Pancreas (tissue), 10 donors: ENCODE measurements at places on chromosomes 1 and 21.

- no peak for DNase-seq
Observed at GRCh38 chr1:59718989-59719360, 95.8 kb upstream of the HOOK1 start.

DNA sequence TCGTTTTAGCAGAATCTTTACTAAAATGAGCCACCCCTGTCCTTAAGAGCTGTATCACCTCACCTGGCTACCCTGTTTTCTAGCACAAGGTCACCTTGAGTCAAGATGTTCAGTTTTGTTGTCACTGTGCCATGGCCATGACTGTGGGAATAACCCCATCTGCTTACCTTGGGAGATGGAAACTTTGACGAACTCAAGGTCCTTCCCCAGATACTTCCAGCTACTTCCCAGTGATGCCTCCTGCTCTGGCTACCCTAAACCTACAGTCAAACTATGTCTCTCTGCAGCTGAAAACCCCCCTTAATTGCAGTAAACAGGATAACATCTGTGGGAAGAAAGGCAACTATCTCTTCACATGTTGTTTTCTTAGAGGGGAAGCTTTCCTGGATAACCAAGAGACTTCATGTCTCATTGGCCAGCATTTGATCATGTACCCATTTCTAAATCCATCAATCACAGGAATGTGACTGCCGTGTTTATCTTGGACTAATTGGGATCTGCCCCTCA is 89.5 kb upstream of the C1orf21 start:
- peak; percentile 70 for DNase-seq

- DNase-seq, result no peak
Observed at GRCh38 chr21:44329971-44330681, 9.1 kb downstream of the CFAP410 start.

GRCh38 chr1:1989102-1989542 is 14.5 kb downstream of the CFAP74 start:
- no peak for DNase-seq

- no peak for DNase-seq
Observed at GRCh38 chr1:212967801-212968200, 17.5 kb downstream of the VASH2 start.

DNA sequence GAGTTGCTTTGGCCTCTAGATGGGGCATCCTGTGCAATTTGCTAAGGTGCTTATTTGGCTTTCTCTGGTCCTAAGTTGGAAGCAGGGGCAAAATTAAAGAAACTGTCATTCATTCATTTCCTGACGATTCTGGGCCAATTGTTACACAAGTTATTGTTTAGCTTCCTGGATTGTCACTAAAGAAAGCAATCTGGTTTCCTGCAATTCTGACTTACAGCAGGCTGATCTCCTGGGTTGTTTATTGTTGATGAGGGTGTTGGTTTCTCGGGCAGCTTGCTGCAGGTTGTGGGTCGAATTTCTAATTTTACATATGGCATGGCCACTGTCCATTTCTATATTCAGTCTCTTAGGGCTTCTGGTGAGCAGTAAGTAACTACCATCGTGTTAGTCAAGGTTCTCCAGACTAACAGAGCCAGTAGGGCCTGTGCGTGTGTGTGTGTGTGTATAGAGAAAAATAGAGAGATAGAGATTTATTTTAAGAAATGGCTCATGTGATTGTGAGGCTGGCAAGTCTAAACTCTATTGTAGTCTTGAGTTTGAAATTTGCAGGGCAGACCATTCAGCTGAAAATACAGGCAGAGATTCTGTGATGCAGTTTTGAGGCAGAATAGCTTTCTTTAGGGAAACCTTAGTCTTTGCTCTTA is 30.4 kb downstream of the CTH start:
- no peak for DNase-seq

- no peak for DNase-seq
Observed at GRCh38 chr1:225371366-225372010, 56.4 kb downstream of the LBR start.

DNA sequence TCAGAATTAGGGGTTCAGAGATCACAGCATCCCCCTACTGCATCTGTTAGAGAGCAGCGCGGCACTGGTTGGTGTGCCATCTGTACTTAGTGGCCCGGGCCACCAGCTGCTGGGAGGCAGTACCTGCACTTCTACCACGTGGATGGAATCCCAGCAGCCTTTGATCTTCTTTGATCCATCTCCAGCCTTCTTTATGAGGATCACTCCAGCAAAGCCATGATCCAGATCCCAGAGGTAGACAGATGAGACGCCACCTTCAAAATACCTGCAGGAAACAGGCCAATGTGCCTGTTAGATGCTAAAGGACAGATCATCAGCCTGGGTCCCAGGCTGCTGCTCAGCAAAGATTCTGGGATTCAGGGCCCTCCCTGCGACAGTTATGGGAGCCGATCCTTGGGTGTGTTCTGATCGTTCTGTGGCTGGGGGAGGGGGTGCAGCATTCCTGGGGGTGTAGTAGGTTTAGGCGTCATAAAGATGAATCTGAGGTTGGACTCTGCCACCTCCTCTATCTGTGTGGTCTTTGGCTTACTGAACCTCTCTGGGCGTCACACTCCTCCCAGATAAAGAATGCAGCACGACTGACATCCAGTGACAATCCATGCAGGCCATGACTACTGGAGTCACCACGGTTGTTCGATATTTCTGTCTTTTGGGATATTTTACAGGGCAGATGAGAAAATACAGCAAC is 45.3 kb downstream of the SLC66A1 start:
- DNase-seq, result no peak

GRCh38 chr1:202664083-202664482 is 46.2 kb downstream of the SYT2 start:
- DNase-seq, result no peak

GRCh38 chr1:41493117-41493536 is 8.6 kb upstream of the EDN2 start:
- DNase-seq, result no peak

DNA sequence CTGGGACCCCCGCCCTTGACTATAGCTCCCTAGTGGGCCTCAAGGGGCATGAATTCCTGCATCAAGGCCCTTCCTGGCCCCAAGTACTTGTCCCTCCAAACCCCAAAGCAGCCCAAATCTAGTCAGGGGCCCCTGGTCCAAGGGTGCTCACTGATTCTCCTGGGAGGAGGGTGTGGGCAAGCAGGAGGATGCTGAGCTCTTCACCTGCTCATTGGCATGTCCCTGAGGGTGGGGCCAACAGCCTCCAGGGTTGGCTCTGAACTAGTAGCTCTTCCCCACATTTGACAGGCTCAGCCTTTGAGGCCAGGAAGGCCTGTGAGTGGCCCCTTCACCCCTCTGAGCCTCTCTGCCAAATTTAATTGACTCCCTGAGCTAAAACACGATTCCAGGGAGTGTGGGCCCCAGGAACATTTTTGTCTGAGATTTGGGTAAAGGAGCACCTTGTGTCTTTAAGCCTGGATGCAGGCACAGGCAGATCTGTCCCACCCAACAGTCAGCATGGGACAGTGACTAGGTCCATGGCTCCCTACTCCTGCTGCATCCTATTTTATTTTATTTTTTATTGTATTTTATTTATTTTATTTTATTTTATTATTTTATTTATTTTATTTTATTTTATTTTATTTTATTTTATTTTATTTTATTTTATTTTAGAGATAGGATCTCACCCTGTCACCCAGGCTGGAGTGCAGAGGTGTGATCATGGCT is 11.0 kb upstream of the WNT9A start:
- DNase-seq, result no peak

- no peak for DNase-seq
Observed at GRCh38 chr21:20783611-20784010, 214.6 kb upstream of the NCAM2 start.

- no peak for DNase-seq
Observed at GRCh38 chr1:109927356-109927755, 16.7 kb downstream of the CSF1 start.

DNA sequence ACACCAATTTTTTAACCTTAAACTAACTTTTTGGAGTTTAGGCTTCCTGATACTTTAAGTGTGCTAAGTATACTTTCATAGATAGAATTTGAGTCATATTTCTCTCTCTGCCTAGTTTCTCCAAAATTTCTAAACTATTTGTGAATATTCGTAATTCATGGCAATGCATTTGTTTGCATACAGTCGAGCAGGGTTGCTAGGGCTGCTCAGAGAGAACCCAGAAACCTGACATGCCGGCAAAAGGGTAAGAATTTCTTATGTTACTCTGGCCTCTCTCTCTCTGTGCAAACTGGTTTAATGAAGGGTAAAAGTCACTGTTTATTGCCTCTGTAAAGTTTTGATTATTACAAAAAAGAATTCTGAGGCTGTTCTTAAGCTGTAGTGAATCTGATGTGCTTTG is 25.1 kb upstream of the SLC9A1 start:
- no peak for DNase-seq
